Neural crest cell (in vitro differentiated cells): ENCODE measurements at places on chromosomes 5 and 9. TPM values are rescaled to one million over a fixed set of nuclear protein-coding genes. Genes with fewer than 3 reads are reported as not detected.

The MAST4 gene
- 7.3 TPM in 2 replicates for total RNA-seq

The SWI5 gene
- 17.1 and 20.7 TPM in 2 replicates for total RNA-seq

DNA sequence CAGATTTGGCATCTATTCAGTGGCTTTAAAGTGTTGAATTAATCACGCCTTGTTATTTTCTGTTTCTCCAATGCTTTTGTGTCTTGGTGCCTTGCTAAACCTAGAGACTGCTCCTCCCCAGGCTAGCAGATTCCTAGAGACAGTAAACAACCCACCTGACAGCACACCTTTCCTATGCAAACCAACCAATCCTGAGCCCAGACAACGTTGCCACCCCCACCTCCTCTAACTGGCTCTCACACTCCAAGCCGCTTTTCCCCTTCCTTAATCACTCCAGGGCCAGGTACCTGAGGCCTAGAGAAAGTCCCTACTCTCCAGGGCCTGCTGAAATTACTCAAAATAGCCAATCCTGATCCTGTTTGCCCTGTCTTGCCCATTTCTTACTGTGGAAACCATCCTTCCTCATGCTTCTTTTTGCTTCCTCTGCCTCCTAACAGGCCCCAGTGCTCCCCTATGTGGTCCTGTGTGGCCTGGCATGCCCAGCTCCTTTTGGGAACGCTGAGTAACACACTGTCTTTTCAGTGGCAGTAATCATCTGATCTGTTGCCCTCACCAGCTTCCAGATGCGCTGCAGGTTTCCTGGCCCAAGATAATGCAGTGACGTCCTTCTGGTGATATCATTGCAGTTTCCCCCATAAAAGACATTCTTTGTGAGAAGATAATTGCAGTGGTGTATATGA, 53.4 kb downstream of the GAS1 start:
- no peak for DNase-seq

DNA sequence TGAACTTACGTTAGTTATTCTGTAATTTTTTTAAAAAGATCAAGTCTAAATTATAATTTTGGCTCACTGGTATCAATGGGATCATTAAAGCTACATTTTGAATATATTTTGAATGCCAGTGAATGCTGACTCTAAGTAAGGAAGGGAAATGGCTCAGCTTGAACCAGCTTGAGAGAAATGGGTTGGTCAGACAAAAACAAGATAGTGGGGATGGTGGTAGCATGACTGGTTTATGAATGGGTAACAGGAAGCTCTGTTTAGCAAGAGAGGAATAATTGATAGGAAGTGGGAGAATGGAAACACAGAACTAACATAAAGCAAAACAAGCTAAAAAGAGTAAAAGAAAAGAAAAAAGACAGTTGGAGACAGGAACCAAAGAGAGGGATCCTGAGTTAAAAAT, 220.2 kb downstream of the ADAMTS6 start:
- no peak for DNase-seq

- DNase-seq, result no peak
Measured at GRCh38 chr9:93119953-93120845, 13.9 kb downstream of the NINJ1 start.

The IFNB1 gene
- not detected in 2 replicates for total RNA-seq

- peak; percentile 16 for DNase-seq
Measured at GRCh38 chr5:137778772-137779564, 24.8 kb upstream of the HNRNPA0 start.

DNA sequence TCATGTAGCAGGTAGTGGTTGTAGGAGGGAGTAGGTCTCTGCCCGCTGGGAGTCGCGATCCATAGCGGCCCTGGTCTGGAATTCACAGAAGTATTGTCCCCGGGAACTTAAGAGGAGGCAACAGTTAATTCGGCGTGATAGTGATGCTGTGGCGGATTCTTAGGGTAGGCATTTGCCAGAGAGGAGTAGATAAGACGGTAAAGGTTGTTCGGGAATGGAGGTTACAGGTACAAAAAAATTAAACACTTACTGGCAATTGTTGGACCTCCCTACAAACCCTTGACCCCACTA, 679 bp downstream of the SMC5 start:
- no peak for DNase-seq

- DNase-seq, result no peak
Measured at GRCh38 chr5:5209089-5209488, 69.0 kb downstream of the ADAMTS16 start.

DNA sequence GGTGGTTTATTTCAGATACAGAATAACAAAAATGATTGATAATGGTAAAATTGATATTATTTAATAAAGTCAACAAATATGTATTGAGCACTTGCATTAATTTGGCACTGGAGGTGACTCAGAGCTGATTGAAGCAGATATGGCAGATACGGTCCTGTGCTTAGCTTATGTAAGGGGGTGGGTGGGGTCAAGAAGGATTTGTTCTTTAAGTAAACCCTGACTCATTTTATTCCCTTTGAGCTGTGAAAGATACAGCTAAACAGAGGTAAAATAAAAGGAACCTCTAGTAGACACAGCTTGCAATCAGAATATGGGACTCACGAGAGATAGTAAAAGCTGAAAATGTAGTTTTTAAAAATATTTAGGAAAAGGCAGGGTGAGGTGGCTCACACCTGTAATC, 201.3 kb upstream of the CLINT1 start:
- no peak for DNase-seq

DNA sequence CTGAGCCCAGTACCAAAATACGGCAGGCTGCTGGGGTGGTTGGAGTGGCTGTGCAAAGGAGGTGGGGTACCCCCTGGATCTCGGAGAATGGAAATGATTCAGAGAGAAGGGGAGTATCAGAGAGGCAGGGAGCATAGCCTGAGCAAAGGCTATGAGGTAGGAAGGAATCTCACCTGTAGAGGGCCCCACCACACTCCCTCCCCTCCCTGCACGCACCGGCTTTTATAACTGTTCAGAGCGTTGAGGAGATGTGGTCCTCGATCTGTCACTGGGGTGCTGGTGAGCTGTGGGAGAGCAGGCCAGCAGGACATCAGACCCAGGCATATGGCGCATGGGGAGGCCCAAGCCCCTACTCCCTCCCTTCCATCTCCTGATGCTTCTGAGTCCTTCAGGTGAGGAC, 13.2 kb downstream of the PHF19 start:
- DNase-seq, result no peak

The JAKMIP2 gene
- total RNA-seq, result 35.6 and 36.8 TPM in 2 replicates

GRCh38 chr9:92976431-92976830, 29.1 kb downstream of the FGD3 start:
- no peak for DNase-seq

GRCh38 chr9:108687006-108687987, 168.5 kb downstream of the ACTL7B start:
- DNase-seq, result no peak

DNA sequence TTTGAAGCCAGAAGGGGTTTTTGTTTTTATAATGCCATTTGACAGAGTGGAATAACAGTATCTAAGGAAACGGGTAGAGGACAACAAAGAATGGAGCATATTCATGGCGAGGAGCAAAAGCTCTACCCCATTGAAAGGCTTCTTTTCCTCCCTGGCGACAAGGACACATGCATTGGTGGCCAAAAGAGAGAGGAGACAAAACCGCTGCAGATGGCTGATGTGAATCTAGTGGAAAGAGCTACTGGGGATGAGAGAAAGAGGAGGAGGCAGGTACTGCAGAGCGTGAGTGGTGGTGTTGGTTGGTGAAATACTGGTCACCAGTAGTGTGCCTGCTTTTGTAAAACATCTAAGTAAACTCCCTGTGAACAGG, 491 bp downstream of the APC start:
- no peak for DNase-seq

DNA sequence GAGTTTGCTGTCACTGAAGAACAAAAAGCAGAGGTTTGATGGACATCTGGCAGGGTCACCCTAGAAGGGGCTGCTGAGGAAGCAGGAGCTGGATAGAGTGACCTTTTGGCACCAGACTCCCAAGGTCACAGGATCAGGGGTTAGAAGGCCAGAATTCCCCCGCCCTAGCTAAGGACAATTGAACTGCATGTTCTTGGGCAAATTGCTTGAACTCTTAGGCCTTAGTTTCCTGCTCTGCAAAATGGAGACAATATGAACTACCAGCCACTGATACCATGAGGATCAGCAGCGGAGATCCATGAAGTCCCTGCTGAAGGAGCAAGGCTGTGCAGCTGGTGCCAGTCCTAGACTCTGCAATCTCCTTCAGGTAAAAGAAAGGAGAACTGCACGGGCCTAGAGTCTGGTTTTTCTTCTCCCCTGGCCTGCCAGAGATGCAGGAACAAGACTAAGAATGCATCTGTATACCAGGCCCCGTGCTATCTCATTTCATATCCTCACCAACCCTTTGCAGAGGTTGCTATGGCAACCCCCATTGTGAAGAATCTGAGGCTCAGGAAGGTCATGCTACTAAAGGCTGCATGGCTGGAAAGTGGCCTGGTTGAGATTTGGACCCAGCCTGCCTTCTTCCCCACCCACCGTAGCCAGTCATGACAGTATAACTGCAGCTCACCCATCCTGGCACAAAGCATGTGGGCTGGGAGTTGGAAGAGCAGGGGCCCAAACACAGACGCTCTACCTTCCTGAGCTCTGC, 33.7 kb downstream of the CAMK2A start:
- DNase-seq, result no peak

GRCh38 chr5:139799359-139799758, 3.8 kb downstream of the PSD2 start:
- no peak for DNase-seq

GRCh38 chr5:52469835-52470234, 317.9 kb upstream of the ITGA1 start:
- DNase-seq, result no peak

GRCh38 chr5:128201065-128201926, 117.7 kb downstream of the SLC12A2 start:
- peak; percentile 83 for DNase-seq

GRCh38 chr5:151740958-151741373, 17.5 kb downstream of the ATOX1 start:
- DNase-seq, result no peak

The FANCC gene
- total RNA-seq, result 24.5 and 24.6 TPM in 2 replicates
